Bladder microvascular endothelial cell (primary cell): ENCODE measurements at places on chromosomes 3 and 15. TPM values are rescaled to one million over a fixed set of nuclear protein-coding genes. Genes with fewer than 3 reads are reported as not detected.

Gene EXD1
- not detected in 2 replicates for total RNA-seq

Gene SOX14
- total RNA-seq = not detected in 2 replicates

Gene LNP1
- total RNA-seq = 0.81 and 1.1 TPM in 2 replicates

Gene CRABP1
- total RNA-seq = not detected in 2 replicates

Gene ITIH1
- 0.16 TPM in 1 of 2 replicates, not detected in the other for total RNA-seq

Gene CHST14
- total RNA-seq = 6.0 and 12.2 TPM in 2 replicates

Gene ANXA2
- 3,890 and 3,992 TPM in 2 replicates for total RNA-seq

Gene USP13
- total RNA-seq = 9.1 and 21.5 TPM in 2 replicates

Gene SH3BP5
- 108 and 119 TPM in 2 replicates for total RNA-seq

Gene AGTR1
- not detected in 2 replicates for total RNA-seq

Gene SYNPR
- total RNA-seq = not detected in 2 replicates

Gene TSC22D2
- total RNA-seq = 3.2 and 18.3 TPM in 2 replicates

Gene PLOD2
- 69.6 and 223 TPM in 2 replicates for total RNA-seq

Gene NPAP1
- not detected in 2 replicates for total RNA-seq

Gene FBXL2
- total RNA-seq = 20.6 and 36.5 TPM in 2 replicates

Gene KIF7
- total RNA-seq = 0.81 and 2.3 TPM in 2 replicates

Gene DNAH1
- 1.5 and 7.0 TPM in 2 replicates for total RNA-seq
